ENCODE measurements at places on chromosomes 1 and 21. TPM values are rescaled to one million over a fixed set of nuclear protein-coding genes. Genes with fewer than 3 reads are reported as not detected.

GRCh38 chr1:230392920-230393521 lies 33.1 kb downstream of the PGBD5 start:
- no peak for DNase-seq
- H3K27ac ChIP-seq, result no peak overlapping the region
- H3K27me3 ChIP-seq, result no peaks in the 10 kb centered on the region
- no peak overlapping the region for H3K4me3 ChIP-seq
- H3K4me1 ChIP-seq, result no peaks in the 10 kb centered on the region
- H3K36me3 ChIP-seq, result no peaks in the 10 kb centered on the region

Gene DNAJC16
- total RNA-seq, result 14.6 TPM

DNA sequence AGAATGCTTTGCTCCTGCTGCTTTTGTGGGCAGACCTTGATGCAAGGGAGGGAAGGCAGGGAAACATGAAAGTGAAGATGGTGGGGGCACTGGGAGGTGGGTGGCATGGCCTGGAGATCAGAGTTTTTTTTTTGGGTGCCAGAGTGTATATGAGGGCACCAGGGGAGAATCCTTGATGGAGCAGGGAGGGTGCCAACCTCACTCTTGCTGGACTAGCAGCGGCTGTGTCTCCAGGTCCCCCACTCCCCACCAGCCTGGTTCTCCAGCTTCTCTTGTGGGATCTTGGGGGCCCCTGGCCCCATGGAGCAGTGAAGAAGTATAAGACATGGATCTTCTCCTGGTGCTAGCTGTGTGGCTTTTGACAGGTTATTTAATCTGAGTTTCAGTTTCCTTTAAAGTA lies 13.5 kb upstream of the PRELP start:
- DNase-seq, result no peak
- H3K27me3 ChIP-seq, result no peaks in the 10 kb centered on the region
- no peak overlapping the region for H3K4me3 ChIP-seq
- H3K36me3 ChIP-seq, result no peaks in the 10 kb centered on the region
- H3K4me1 ChIP-seq, result peaks cover 38% of the 10 kb centered on the region

DNA sequence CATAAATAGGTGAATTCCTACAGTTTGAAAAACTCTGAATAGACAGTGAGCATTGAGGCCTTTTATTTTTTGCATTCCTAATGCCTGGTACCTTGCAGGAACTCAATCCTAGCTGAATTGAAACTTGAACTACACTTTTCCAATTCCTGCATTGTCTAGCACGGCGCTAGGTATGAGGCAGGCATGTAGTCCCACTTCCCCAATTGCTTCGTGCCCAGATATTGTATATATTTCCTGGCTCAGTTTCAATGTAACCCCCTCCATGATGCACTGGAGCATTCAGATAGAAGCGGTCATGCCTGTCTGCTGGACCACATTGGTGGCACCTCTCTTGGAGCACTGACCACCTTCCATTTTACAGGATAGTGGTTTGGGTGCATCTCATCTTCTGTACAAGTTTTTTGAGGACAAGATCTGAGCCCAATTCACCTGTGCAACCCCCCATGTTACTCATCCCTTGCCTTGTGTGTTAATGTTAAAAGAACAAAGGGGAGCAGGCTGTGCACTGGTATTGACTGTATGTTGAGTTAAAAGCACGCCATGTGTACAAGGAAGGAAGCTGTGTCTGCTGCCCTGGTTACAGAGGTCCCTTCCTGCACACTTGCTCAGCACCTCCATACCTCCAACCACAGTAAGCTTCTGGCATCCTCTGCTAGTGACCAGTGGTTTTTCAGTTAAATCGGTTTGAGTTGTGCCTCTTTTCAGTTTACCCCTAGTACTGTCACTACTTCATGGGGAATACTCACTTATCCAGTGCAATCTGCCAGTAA lies 10.0 kb upstream of the RAB7B start:
- H3K27ac ChIP-seq, result no peak overlapping the region
- H3K36me3 ChIP-seq, result no peaks in the 10 kb centered on the region
- no peaks in the 10 kb centered on the region for H3K27me3 ChIP-seq
- peaks cover 11% of the 10 kb centered on the region for H3K4me1 ChIP-seq
- no peak overlapping the region for H3K4me3 ChIP-seq

GRCh38 chr1:168099337-168099801 lies 37.4 kb downstream of the GPR161 start:
- H3K4me1 ChIP-seq, result no peaks in the 10 kb centered on the region
- H3K27me3 ChIP-seq, result no peaks in the 10 kb centered on the region
- no peak for DNase-seq
- no peak overlapping the region for H3K4me3 ChIP-seq
- no peaks in the 10 kb centered on the region for H3K36me3 ChIP-seq
- peak overlapping the region; percentile 53 for H3K27ac ChIP-seq

Gene HSF2BP
- 0.48 TPM for total RNA-seq

- no peak for DNase-seq
- no peak overlapping the region for H3K4me3 ChIP-seq
- no peak overlapping the region for H3K27ac ChIP-seq
- H3K27me3 ChIP-seq, result no peaks in the 10 kb centered on the region
- H3K36me3 ChIP-seq, result no peaks in the 10 kb centered on the region
These were observed 75.0 kb downstream of the NPHP4 start for GRCh38 chr1:5917281-5917590.

Gene TCHHL1
- total RNA-seq, result not detected

DNA sequence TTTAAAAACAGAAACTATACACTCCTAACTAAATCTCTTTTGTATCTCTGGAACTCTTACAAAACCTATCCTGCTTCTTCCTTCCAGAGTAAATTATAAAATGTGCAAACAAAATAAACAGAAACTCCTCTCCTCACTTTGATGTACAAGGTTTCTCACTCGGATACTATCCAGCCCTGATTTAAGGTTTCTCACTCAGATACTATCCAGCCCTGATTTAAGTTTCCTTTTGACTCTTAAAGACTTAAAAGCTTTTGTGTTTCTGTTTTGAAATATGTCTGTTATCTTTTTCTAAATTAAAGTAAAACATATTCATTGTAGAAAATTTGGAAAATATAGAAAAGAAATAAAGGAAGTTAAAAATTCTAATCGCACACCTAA lies 132.5 kb downstream of the CRB1 start:
- H3K27me3 ChIP-seq, result no peaks in the 10 kb centered on the region
- H3K36me3 ChIP-seq, result no peaks in the 10 kb centered on the region
- no peak overlapping the region for H3K4me3 ChIP-seq
- no peaks in the 10 kb centered on the region for H3K4me1 ChIP-seq
- no peak overlapping the region for H3K27ac ChIP-seq
- DNase-seq, result no peak

- no peak overlapping the region for H3K4me3 ChIP-seq
- H3K4me1 ChIP-seq, result no peaks in the 10 kb centered on the region
- no peak overlapping the region for H3K27ac ChIP-seq
- H3K36me3 ChIP-seq, result no peaks in the 10 kb centered on the region
These were observed 28.4 kb downstream of the DISP3 start for GRCh38 chr1:11507309-11507708.

DNA sequence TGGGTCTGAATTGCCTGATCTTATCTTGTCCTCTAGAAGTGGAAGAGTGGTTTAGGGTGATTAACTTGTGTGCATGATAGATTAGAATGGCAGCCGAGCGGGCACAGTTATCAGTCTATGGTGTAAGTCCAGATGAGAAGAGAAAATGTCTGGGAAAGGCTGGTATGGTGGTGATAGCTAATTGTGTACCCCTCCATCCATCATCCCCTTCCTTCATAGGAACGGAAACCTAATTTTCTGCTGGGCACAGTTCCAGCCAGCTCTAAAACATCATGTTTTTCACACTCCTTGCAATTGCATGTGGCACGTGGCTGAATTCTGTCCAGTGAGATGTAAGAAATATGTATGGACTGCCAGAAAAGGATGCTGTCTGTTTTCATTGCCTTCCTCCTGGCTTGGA lies 40.9 kb upstream of the ZP4 start:
- no peak for DNase-seq
- H3K27ac ChIP-seq, result no peak overlapping the region
- H3K27me3 ChIP-seq, result no peaks in the 10 kb centered on the region

Gene TATDN3
- total RNA-seq, result 17.0 TPM

Gene MRPL55
- total RNA-seq, result 95.5 TPM

DNA sequence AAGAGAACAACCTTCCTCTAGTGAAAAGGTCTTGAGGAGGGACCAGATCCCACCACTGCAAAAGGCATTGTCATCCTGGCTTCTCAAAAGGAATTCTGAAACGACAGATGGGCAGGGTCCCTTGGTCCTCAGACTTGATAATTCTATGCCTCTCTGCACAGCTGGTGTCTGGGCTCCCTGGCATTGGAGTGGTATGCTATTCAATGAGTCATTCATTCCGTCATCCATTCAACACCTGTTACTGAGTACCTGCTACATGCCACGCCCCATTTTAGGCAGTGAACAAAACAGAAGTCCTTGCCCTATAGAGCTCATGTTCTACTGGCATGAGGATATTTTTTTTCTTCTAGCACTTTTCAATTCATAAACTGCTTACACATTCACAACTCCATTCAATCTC lies 45.8 kb upstream of the HMGB4 start:
- DNase-seq, result no peak
- no peaks in the 10 kb centered on the region for H3K36me3 ChIP-seq
- H3K27me3 ChIP-seq, result peaks cover 8% of the 10 kb centered on the region
- no peak overlapping the region for H3K4me3 ChIP-seq
- H3K4me1 ChIP-seq, result no peaks in the 10 kb centered on the region

Gene SELE
- total RNA-seq, result not detected

DNA sequence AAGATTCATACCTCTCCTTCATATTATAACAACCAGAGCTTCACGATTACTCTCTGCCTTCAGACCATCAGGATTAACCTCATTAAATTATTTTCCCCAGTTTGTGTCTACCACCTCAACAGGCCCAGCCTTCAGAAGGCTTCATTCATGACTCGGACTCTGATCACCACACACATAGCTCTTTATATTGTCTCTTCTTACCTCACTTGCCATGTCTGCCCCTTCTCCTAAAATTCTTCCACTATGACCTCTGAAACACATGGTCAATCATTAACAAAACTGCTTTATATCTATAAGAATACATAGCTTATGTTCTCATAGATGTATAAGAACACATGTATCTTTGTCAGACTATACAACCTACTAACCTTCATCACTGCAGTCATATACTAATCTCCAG lies 79.8 kb downstream of the USP1 start:
- H3K27me3 ChIP-seq, result no peaks in the 10 kb centered on the region
- H3K4me3 ChIP-seq, result no peak overlapping the region
- no peaks in the 10 kb centered on the region for H3K36me3 ChIP-seq
- no peak for DNase-seq
- no peak overlapping the region for H3K27ac ChIP-seq

- no peaks in the 10 kb centered on the region for H3K36me3 ChIP-seq
- no peaks in the 10 kb centered on the region for H3K27me3 ChIP-seq
- no peaks in the 10 kb centered on the region for H3K4me1 ChIP-seq
- H3K4me3 ChIP-seq, result no peak overlapping the region
These were observed 113.9 kb downstream of the GLIS1 start for GRCh38 chr1:53625049-53625448.

DNA sequence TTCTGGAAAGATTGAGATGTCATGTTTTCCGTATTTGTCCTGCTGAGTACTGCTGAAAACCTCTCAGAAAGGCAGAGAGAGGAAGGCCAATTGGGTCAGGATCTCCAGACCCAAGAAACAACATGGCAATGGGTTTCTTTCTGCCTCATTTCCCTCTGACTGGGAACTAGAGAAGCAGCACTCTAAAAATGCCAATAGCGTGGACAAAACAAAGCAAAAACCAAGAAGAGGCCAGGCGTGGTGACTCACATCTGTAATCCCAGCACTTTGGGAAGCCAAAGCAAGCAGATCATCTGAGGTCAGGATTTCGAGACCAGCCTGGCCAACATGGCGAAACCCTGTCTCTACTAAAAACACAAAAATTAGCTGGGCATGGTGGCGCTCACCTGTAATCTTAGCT lies 18.3 kb downstream of the TNFRSF9 start:
- H3K36me3 ChIP-seq, result no peaks in the 10 kb centered on the region
- H3K27ac ChIP-seq, result no peak overlapping the region
- H3K27me3 ChIP-seq, result peaks cover 5% of the 10 kb centered on the region
- no peaks in the 10 kb centered on the region for H3K4me1 ChIP-seq
- no peak for DNase-seq
- H3K4me3 ChIP-seq, result no peak overlapping the region

DNA sequence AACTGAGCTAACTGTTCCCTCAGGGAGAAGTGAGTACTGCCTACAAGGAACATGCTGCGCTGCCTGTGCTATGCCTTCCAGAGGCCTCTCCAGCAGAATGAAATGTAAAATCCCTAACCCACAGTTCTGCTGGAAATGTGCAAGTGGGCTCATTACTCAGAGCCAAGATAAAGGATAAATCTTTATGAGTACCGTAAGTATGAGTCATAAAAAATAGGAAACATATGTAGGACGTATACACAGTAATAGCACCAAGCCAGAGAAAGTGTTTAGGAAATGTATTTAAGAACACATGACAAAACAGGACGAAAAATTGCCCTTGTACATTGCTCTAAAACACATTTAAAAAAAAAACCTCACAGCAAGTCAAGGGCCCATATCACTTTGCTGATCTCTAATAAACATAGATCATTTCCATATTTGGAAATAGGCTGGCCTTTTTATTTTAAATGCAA lies 104.6 kb downstream of the TGFBR3 start:
- H3K4me1 ChIP-seq, result no peaks in the 10 kb centered on the region
- no peak for DNase-seq
- H3K36me3 ChIP-seq, result no peaks in the 10 kb centered on the region

DNA sequence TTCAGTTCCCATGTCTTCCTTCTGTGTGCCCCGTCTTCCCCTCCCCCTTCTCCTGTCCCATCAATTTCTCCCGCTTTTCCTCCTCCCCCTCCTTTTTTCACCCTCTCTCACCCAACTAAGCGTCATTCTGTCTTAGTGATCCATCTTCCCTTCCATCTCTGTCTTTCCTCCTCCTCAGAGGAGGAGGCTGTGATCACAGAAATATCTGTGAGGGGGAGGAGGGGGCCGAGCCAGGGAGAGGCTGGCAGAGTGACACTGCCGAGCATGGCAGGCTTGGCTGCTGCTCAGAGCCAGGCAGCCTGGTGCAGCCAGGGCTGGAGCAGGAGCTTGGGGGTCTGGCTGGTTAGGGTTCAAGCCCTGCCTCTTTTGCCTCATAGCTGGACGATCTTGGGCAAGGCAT lies 7.6 kb downstream of the HTR6 start:
- no peak for DNase-seq
- H3K36me3 ChIP-seq, result no peaks in the 10 kb centered on the region
- no peak overlapping the region for H3K4me3 ChIP-seq

GRCh38 chr1:15218287-15219279 lies 28.4 kb upstream of the FHAD1 start:
- no peak for DNase-seq
- no peak overlapping the region for H3K27ac ChIP-seq
- H3K27me3 ChIP-seq, result no peaks in the 10 kb centered on the region
- peaks cover 15% of the 10 kb centered on the region for H3K4me1 ChIP-seq

GRCh38 chr1:6880951-6881690 lies 95.9 kb downstream of the CAMTA1 start:
- no peak overlapping the region for H3K27ac ChIP-seq
- H3K27me3 ChIP-seq, result no peaks in the 10 kb centered on the region
- DNase-seq, result no peak
- no peak overlapping the region for H3K4me3 ChIP-seq

DNA sequence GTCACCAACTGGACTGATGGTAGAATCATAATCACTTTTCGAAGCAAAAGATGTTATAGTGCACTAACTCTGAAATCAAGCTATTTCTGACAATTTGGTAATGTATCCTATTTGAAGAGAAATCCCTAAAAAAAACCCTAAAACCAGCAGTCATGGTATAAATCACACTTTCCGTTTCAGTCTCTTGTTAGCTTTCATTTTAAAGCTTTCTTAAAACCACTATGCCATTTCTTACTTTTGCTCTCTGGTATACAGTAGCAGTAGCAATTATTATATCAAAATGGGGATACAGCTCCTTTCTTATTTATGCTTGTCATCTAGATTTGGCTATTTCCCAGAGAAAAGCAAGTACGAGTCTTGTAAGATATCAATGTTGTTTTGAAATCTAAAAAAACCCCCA lies 323.3 kb downstream of the KCTD3 start:
- DNase-seq, result no peak
- no peak overlapping the region for H3K4me3 ChIP-seq
- H3K4me1 ChIP-seq, result no peaks in the 10 kb centered on the region
- no peaks in the 10 kb centered on the region for H3K27me3 ChIP-seq
- H3K27ac ChIP-seq, result no peak overlapping the region

Gene LCE3D
- total RNA-seq, result not detected
